ENCODE measurements at places on chromosomes 7 and 10. TPM values are rescaled to one million over a fixed set of nuclear protein-coding genes. Genes with fewer than 3 reads are reported as not detected.

Gene CCDC146
- total RNA-seq, result 12.1 TPM

Gene PIK3CG
- 0.09 TPM for total RNA-seq

Gene HHEX
- total RNA-seq, result not detected

Gene CACNB2
- 13.0 TPM for total RNA-seq

Gene TMEM176A
- 3.6 TPM for total RNA-seq

Gene MRLN
- total RNA-seq, result not detected

Gene TAC1
- total RNA-seq, result 0.36 TPM

Gene PLOD3
- 66.4 TPM for total RNA-seq

DNA sequence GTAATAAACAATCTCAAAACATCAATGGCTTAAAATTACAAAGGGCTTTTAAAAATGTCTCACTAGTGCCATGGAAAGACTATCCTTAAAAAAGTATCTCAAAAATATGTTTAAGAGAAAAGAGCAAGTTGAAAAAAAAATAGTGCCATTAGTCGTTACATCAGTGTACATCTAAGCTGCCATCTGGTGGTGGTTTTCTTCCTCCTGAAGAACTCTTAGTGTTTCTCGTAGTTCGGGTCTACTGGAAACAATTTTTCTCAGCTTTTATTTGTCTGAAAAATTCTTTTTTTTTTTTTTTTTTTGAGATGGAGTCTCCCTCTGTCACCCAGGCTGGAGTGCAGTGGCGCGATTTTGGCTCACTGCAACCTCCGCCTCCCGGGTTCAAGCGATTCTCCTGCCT is 5.9 kb upstream of the GARIN1A start:
- H3K36me3 ChIP-seq, result peaks cover 19% of the 10 kb centered on the region
- DNase-seq, result no peak
- no peak overlapping the region for H3K4me3 ChIP-seq
- H3K27me3 ChIP-seq, result no peaks in the 10 kb centered on the region
- no peaks in the 10 kb centered on the region for H3K4me1 ChIP-seq

- H3K4me1 ChIP-seq, result peaks cover 34% of the 10 kb centered on the region
- H3K27me3 ChIP-seq, result no peaks in the 10 kb centered on the region
- no peak overlapping the region for H3K4me3 ChIP-seq
- DNase-seq, result no peak
Measured at GRCh38 chr10:20274571-20274970, 458.3 kb downstream of the PLXDC2 start.

- H3K4me3 ChIP-seq, result no peak overlapping the region
- no peaks in the 10 kb centered on the region for H3K27me3 ChIP-seq
- peaks cover 5% of the 10 kb centered on the region for H3K4me1 ChIP-seq
- no peak overlapping the region for H3K27ac ChIP-seq
Measured at GRCh38 chr7:109996927-109997326, 1094.0 kb upstream of the LRRN3 start.

- H3K27ac ChIP-seq, result no peak overlapping the region
- H3K4me1 ChIP-seq, result peaks cover 3% of the 10 kb centered on the region
Measured at GRCh38 chr7:108112683-108113082, 17.5 kb downstream of the LAMB4 start.

- peaks cover 9% of the 10 kb centered on the region for H3K36me3 ChIP-seq
- no peak overlapping the region for H3K27ac ChIP-seq
- H3K4me3 ChIP-seq, result no peak overlapping the region
- peaks cover 9% of the 10 kb centered on the region for H3K4me1 ChIP-seq
- DNase-seq, result peak; percentile 30
Measured at GRCh38 chr10:78348411-78349164, 314.9 kb downstream of the RPS24 start.

- no peak overlapping the region for H3K4me3 ChIP-seq
- no peak for DNase-seq
- H3K36me3 ChIP-seq, result no peaks in the 10 kb centered on the region
- peaks cover 30% of the 10 kb centered on the region for H3K27me3 ChIP-seq
Measured at GRCh38 chr7:142813226-142813625, 41.6 kb upstream of the EPHB6 start.

GRCh38 chr10:114681542-114681941 is 23.5 kb upstream of the ABLIM1 start:
- no peak for DNase-seq
- H3K4me1 ChIP-seq, result peaks cover 48% of the 10 kb centered on the region
- no peak overlapping the region for H3K4me3 ChIP-seq
- peak overlapping the region; percentile 52 for H3K27ac ChIP-seq
- no peaks in the 10 kb centered on the region for H3K36me3 ChIP-seq

- H3K36me3 ChIP-seq, result no peaks in the 10 kb centered on the region
- H3K4me1 ChIP-seq, result peaks cover 8% of the 10 kb centered on the region
- peaks cover 10% of the 10 kb centered on the region for H3K27me3 ChIP-seq
Measured at GRCh38 chr7:51346126-51346525, 29.5 kb upstream of the COBL start.

GRCh38 chr7:368651-369475 is 78.9 kb downstream of the FOXL3 start:
- H3K27ac ChIP-seq, result peak overlapping the region; percentile 85
- peaks cover 54% of the 10 kb centered on the region for H3K4me1 ChIP-seq
- no peaks in the 10 kb centered on the region for H3K27me3 ChIP-seq

GRCh38 chr10:105837951-105838350 is 1196.9 kb downstream of the SORCS3 start:
- H3K36me3 ChIP-seq, result no peaks in the 10 kb centered on the region
- H3K27ac ChIP-seq, result no peak overlapping the region
- no peak for DNase-seq
- H3K27me3 ChIP-seq, result no peaks in the 10 kb centered on the region

DNA sequence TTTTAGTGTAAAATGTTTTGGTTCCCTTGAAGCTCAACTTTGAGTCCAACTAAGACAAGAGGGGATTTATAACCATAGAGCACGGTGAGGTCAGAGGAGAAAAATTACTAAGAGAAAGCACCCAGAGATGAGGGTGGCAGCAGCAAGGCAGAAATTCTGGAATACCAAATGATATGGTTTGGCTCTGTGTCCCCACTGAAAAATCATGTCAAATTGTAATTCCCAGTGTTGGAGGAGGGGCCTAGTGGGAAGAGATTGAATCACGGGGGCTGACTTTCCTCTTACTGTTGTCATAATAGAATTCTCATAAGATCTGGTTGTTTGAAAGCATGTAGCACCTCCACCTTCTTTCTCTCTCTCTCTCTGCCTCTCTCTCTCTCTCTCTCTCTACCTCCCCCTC is 19.4 kb upstream of the AKR1C1 start:
- DNase-seq, result no peak
- no peaks in the 10 kb centered on the region for H3K36me3 ChIP-seq

DNA sequence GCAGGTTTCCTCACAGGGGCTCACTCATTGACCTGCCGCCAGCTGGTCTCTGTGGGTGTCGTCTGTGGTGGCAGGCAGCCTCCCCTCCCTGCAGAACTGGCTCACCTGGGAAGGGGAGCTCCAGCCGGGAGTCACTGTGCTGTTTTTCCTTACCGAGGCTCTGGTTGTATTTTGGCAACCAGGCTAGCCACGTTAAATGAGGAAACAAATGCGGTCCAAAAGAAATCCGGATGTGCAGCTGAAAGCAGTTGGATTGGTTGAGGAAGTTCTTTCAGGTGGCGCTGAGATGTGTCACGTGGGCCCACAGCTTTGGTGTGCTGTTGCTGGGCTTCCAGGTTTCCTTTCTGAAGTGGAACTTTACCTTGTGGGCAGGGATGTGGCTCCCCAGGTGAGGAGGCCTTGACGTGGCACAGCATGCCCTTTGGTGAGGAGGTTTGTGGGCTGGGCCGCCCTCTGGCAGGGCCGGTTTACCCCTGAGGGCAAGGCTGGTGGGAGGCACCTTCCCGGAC is 14.2 kb downstream of the MTURN start:
- peaks cover 18% of the 10 kb centered on the region for H3K4me1 ChIP-seq
- no peak for DNase-seq
- H3K27ac ChIP-seq, result no peak overlapping the region
- no peaks in the 10 kb centered on the region for H3K27me3 ChIP-seq

- H3K27ac ChIP-seq, result peak overlapping the region; percentile 100
- peak overlapping the region; percentile 88 for H3K4me3 ChIP-seq
- peaks cover 14% of the 10 kb centered on the region for H3K36me3 ChIP-seq
- H3K27me3 ChIP-seq, result no peaks in the 10 kb centered on the region
Measured at GRCh38 chr7:27129729-27130539, 623 bp downstream of the HOXA4 start.
